ENCODE measurements at places on chromosomes 2 and 18.

- DNase-seq = no peak
Measured at GRCh38 chr2:116917196-116917595, 897.3 kb upstream of the DDX18 start.

- no peak for DNase-seq
Measured at GRCh38 chr2:68505603-68506159, 38.3 kb downstream of the APLF start.

- DNase-seq = no peak
Measured at GRCh38 chr2:177161741-177162460, 50.7 kb upstream of the HNRNPA3 start.

- DNase-seq = no peak
Measured at GRCh38 chr2:159925975-159926374, 128.0 kb upstream of the CD302 start.

- DNase-seq = no peak
Measured at GRCh38 chr2:216670266-216671080, 24.9 kb downstream of the IGFBP5 start.

- DNase-seq = no peak
Measured at GRCh38 chr2:74080346-74080745, 67.4 kb downstream of the BOLA3 start.

- no peak for DNase-seq
Measured at GRCh38 chr18:37440206-37440605, 125.4 kb downstream of the CELF4 start.

- no peak for DNase-seq
Measured at GRCh38 chr18:22493940-22494339, 76.2 kb upstream of the CTAGE1 start.

DNA sequence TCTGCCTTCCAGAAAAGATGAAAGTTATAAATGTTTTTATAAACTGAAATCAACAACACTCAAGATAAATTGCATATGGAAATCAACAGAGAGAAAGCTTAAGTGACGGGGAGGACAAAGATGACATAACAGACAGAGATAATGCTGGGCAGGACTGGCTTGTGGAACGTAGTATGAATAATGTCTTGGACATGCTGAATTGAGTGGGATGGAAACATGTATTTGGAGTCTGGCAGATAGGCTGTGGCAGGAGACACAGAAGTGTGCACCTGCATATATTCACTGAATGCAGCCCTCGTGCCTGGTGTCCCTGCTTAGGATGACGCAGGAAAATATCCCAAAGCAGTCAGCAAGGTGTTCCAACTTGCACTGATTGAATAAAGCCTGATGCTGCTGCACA lies 318.2 kb downstream of the CBLN2 start:
- DNase-seq = no peak

DNA sequence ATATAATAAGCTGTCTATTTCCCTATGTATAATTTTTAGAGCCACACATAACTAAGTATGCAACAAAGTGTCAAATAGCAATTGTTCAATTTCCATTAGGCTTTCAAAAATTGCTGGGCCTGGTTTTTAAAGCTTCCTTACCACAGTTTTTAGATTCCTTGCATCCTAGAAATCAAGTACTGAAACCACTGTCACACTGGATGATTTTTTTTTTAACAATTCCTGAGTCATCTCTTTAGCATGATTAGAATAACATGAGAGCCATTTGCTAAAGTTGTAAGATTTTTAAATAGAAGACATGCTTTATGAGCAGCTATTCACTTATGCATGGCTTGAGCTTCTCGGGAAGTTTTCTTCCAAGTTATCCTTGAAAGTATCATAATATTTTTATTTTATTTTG lies 319.5 kb upstream of the NXPH2 start:
- DNase-seq = no peak

All from left renal cortex interstitium (tissue), 4 donors.